ENCODE measurements at places on chromosomes 7 and 10. TPM values are rescaled to one million over a fixed set of nuclear protein-coding genes. Genes with fewer than 3 reads are reported as not detected.

Gene GOLGA7B
- total RNA-seq = 3.8 TPM

Gene SPDYE3
- not detected for total RNA-seq

Gene TCERG1L
- not detected for total RNA-seq

Gene ERVW-1
- total RNA-seq = not detected

Gene TMEM130
- 0.31 TPM for total RNA-seq

Gene FAM237B
- total RNA-seq = not detected

Gene ADARB2
- not detected for total RNA-seq

Gene COA1
- 89.9 TPM for total RNA-seq

Gene AHCYL2
- 4.9 TPM for total RNA-seq

Gene AZGP1
- not detected for total RNA-seq

Gene PDE1C
- 2.5 TPM for total RNA-seq

Gene CALD1
- 149 TPM for total RNA-seq

Gene TEX36
- total RNA-seq = not detected

Gene TMEM120A
- 45.0 TPM for total RNA-seq

Gene ASCC1
- total RNA-seq = 33.9 TPM

Gene ADO
- total RNA-seq = 20.0 TPM

Gene HMX2
- total RNA-seq = 0.10 TPM

Gene STEAP4
- not detected for total RNA-seq

Gene SEPHS1
- total RNA-seq = 84.0 TPM

Gene CCDC172
- not detected for total RNA-seq

Gene SLIT1
- total RNA-seq = 0.14 TPM

Gene LIPF
- not detected for total RNA-seq

Gene PALD1
- total RNA-seq = 6.2 TPM

Gene TLX1
- not detected for total RNA-seq

Gene PDAP1
- total RNA-seq = 180 TPM

Gene NPSR1
- not detected for total RNA-seq
